ENCODE measurements at places on chromosomes 6 and 20.
A peak's percentile ranks its signal among the peaks of the same experiment; 100 is the strongest.

DNA sequence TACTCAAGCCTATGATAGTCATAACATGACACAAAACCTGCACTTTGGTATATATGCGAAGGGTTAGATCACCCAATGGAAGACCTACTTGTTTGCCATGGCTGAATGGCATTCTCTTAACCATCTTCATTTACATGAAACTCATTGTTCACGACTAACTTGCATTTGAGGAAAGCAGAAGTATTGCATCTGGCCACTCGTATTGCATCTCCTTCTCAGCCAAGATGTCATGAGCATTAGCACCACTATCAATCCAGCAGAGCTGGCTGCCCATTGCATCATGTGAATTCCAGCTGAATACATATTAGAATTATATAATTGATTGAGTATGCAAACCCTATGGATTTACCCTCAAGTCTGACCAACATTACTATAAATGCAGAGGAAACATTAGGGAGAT lies 390.2 kb downstream of the LAMA2 start:
- no peak for DNase-seq

GRCh38 chr6:24125980-24126379 lies at the start of gene NRSN1:
TSS of gene NRSN1 (plus strand) at chr6:24126215. CDS start at chr6:24134328, 8,113 bp downstream.
- no peak for DNase-seq

GRCh38 chr20:9082741-9083140 lies 13.9 kb downstream of the PLCB4 start:
- no peak for DNase-seq

DNA sequence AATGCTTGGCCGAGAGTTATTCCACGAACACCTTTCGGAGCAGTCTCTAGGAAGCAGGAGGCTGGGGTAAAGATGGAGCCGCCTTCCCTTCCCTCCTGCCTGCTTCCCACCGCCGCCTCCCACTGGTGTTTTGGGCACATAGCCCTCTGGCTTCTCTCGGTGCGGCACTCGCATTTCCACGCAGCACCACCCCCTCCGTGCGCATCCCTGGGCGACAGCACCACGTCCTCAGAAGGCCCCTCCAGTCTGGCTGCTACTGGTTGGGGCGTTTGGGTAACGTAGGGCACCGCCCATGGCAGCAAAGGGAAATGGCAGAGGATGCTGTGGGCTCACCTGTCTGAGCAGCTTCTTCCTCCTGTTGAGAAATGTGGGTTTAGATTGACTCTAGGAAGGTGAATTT lies 2.4 kb downstream of the COL20A1 start:
- DNase-seq: no peak

- no peak for DNase-seq
Observed at GRCh38 chr6:146850238-146850896, 251.6 kb downstream of the ADGB start.

DNA sequence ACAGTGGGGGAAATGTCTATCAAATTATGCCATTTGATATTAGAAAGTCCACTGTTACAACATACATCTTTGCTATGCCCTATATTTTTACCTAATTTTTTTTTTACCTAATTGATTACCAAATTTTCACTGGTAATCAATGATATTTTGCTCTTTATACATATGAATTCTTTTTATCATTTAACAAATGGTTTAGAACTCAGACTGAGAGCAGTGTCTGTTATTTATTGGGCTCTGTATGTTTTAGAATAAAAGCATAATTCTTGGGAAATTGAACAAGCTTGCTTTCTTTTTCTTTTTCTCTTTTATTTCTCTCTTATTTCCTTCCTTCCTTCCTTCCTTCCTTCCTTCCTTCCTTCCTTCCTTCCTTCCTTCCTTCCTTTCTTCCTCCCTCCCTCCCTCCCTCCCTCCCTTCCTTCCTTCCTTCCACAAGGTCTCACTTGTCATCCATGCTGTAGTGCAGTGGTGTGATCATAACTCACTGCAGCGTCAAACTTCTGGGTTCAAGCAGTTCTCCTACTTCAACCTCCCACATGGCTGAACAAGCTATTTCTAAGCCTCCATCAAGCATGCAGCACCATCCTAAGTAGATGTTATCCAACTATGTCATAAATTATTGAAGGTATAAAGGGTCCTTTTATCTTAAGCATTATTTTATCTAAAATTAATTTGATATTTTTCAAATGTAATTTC lies 911.7 kb upstream of the CITED2 start:
- no peak for DNase-seq

DNA sequence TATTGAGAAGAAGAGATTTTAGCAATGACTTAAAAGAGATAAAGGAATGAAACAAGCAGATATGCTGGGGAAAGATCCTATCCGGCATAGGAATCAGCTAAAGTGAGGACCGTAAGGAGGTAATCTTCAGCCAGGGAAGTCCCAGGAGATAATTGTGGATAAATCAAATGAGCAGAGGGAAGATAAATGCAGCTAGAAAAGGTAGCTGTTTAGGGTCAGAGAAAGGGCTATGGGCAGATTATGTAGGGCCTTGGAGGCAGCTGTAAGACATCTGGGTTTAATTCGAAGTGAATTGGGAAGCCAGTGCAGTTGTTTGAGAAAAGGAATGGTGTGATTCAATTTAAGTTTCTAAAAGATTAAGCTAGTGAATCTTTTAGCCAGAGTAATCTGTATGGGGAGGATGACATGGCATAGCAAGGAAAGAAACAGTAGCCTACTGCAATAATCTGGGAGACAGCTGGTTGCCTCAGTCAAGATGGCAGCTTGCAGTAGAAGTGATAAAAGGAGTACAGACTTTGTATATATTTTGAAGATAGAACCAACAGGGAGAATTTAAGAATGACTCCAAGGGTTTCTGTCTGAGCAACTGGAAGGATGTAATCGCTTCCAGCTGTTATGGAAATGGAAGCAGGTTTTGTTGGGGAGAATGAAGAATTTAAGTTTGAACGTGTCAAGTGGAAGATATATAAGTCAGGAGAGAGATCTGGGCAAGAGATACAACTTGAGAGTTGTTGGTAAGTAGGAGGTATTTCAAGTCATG lies 552.3 kb upstream of the FLRT3 start:
- no peak for DNase-seq

GRCh38 chr20:10541668-10542411 lies 106.7 kb downstream of the SLX4IP start:
- no peak for DNase-seq

DNA sequence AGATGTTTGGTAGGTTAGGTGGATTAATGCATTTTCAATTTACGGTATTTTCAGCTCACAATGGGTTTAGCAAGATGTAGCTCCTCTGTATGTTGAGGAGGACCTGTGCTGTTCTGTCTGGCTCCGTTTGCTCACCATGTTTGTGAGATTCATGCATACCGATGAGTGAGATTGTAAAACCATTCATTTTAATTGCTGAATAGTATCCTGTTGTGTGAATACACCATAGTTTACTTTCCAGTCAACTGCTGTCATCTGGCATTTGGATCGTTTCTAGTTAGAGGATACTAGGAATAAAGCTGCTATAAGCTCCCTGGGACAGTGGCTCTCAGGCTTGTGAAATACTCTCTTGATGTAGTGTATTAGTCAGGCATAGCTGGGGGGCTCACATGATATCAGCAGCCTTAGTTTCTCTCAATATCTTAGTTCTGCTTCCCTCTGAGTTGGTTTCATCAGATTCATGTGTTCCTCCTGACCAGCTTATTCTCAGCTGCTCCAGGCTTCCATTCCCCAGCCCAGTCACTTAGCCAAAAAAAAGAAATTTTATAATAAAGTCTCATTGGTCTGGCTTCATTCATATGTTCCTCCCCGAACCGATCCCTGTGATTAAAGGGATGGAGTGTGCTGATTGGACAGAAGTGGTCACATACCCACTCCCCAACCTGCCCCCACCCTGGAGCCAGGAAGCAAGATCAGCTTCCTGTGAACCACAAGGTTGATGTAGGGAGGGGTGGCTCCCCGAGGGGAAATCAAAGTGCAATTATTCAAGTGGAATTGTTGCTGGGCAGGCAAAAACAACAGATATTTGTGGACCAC lies 10.9 kb upstream of the B4GALT5 start:
- peak; percentile 31 for DNase-seq

DNA sequence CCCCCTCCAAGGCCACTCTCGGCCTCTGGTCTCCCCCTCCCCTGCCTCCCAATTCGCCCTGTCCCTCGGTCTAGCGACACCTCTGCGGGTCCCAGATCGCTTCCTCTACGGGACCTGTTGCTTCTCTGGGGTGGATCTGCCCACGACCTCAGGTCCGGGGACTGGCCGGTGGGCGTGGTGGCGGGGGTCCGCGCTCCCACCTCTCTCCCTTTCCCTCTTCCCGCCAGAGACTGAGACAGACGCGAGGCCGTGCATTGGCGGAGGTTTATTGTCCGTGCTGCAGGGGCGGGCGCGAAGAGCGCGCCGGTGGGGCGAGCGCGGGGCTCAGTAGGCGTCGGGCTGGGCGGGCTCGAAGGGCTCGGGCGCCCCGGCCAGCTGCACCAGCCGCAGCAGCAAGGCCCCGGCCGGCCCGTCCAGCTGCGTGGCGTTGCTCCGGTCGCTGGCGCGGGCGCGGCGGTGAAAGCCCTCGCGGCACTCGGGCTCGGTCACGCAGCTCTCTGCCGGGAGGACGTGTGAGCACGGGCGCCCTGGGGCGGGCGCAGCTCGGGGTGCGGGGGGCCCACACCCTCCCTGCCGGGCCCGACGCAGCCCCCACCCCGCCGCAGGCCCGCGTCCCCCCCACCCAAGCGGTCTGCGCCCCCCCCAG lies 2.1 kb downstream of the AVP start:
- no peak for DNase-seq

- no peak for DNase-seq
Observed at GRCh38 chr6:118974790-118975189, 39.8 kb upstream of the MCM9 start.

DNA sequence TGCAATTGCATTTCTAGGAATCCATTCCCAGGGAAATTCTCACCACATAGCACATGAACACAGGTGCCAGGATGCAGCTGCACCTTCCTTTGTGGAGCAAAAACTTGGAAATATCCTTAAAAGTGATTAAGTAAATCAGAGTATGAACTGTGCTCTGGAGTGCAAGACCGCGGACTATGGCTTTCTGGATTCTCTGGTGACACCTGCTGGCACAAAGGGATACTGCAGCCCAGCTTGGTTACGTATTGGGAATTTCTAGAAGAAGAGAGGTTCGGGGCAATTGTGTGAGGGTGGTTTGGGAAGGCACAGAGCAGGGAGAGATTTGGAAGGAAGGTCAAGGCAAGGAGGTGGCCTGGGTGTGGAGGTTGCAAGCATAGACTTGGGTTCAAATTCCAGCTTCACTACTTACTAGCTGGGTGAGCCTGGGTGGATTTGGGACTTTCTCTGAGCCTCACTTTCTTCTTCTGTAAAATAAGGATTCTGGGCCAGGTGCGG lies 15.9 kb upstream of the PEDS1 start:
- DNase-seq: peak; percentile 60

- peak; percentile 59 for DNase-seq
Observed at GRCh38 chr6:105402090-105402938, 568 bp downstream of the PREP start.

GRCh38 chr6:37074053-37074827 lies 68.8 kb downstream of the FGD2 start:
- DNase-seq: peak; percentile 70

GRCh38 chr20:37343994-37344355 lies 2.0 kb upstream of the SRC start:
- no peak for DNase-seq

DNA sequence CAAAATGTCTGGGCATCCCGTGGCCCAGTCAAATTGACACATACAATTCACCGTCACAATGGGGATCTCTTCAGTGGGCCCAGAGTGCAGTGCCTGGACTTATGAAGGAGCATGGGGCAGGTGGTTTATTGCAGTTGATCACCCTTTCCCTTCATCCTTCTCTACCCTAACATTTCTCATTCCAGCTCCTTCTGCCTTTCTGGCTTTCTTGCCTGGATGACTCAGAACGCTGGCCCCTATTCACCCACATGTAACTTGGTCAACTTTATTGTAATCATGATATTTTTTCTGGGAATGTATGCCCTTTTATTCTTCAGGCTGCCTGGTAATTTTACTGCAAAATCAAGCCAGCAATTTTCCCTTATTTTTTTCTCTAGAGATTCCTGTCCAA lies 179.9 kb upstream of the DTNBP1 start:
- peak; percentile 7 for DNase-seq

Measured in fibroblast of gingiva (primary cell).